ENCODE measurements at places on chromosomes 5 and 9.

- no peak for DNase-seq
Observed at GRCh38 chr5:158911693-158912363, 187.9 kb downstream of the EBF1 start.

- no peak for DNase-seq
Observed at GRCh38 chr9:94916956-94917355, 190.5 kb downstream of the AOPEP start.

DNA sequence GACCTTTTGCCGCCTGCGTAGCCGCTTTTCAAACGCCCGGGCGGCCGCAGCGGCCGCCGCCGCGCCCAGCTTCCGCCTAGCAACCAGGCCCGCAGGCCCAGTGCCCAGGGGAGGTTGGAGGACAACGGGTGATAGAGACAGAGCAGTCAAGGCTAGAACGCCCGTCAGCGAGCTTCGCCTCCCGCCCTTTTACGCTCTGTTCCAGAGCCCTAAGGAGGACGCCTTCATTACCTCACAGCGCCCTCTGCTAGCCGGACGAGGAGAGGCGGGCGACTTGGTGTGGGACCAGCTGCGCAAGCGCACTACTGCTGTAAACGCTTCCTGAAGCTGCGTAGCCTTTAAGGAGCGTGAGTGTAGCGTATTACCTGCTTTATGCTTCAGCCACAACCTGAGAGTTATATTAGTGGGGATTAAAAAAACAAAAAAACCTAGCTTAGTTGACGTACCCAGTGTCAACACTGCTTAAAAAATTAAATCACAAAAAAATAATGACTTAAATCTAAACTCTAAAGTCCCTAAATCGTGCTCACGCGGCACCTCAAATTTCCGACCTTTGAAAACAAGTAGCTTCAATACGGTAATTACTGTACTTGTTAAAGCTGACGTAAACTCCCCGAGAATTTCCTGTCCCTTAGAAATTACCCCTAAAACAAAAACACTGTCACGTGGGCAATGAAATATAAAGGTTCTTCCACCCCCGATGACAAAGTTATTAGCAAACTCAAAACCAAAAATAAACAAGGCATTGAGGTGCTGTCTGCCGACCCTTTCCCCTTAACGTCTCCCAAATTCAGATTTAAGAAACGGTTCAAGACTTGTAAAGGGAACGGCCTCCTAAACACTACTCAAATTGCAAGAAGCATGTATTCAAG lies at the start of gene CEP120:
CEP120 (minus strand) TSS at position 126 of the 872 bp plus-strand sequence. CDS start 405 bp downstream, outside the sequence.
- DNase-seq, result peak; percentile 95

DNA sequence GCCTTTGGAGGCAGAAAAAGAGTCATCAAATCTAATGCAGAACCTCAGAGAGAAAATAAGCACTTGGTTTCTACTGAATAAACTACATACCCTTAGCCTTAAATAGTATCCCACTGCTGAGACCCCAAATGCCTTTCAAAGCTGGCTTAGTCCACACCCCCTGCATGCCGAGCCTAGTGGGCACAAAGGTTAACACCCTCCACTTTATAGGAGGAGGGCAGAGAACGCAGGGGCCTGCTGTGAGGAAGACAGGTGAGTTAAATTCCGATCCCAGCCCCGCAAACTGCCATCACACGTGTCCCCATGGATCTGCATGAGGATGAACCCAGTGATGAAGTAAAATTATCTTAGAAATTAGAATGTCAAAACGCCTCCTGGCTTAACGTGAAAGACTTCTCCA lies 19.5 kb upstream of the HSD17B3 start:
- no peak for DNase-seq

- no peak for DNase-seq
Observed at GRCh38 chr5:159189310-159189709, 20.0 kb downstream of the RNF145 start.

- no peak for DNase-seq
Observed at GRCh38 chr9:121399883-121400607, 30.0 kb upstream of the STOM start.

GRCh38 chr5:124524552-124525232 lies 221.7 kb downstream of the ZNF608 start:
- no peak for DNase-seq

GRCh38 chr5:141637767-141638419 lies 1.1 kb downstream of the RELL2 start:
- DNase-seq, result peak; percentile 34

DNA sequence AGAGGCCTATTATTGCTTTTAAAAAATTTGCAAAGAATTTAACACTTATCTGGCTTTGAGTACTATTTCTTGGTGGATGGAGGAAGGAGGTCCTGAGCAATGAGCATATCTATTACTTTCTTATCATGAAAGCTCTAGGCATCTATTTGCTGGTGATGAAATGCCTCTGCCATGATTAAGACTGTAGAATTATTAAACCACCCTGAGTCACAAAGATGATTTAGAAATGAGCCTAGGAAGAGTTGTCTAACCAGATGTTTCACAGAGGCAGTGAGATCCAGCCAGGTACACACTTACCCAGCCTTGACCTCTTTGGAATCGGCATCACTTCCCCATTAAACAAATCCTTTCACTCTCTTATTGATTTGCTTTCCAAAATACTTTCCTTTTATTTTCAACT lies 304.4 kb upstream of the KIF2A start:
- no peak for DNase-seq

DNA sequence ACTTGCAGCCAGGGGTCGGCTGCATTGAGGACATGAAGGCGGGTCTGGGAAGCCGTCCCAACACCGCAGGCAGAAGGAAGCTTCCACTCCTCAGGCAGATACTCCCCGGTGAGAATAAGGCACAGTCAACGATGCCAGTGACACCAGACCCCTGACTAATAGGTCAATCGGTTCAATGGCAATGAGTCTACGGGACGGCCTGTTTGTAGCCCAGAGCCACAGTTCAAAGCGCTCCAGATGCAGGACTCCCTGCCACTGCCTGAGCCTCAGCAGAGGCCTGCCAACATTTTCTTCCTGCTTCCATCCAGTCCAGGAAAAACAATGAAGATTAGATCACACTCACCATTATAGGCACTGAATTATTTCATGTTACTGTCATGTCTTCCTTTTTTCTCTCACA lies 84.5 kb upstream of the SIMC1 start:
- DNase-seq, result no peak

DNA sequence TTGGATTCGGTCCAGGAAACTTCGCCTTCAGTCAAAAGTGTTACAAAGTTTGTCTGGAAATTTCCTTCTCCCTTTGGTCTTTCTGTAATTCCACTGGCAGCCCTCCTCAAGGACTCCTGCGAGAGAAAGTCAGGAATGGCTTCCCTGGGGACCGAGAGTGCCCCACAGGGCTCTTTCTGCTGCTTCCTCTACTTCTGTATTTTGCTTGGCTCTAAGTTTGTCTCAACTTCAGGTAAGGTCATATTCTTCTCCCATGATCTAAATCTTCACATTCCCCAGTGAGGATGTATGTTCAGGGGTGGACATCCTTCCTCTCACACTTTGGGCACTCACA lies 10.3 kb upstream of the RIOK2 start:
- DNase-seq, result no peak

DNA sequence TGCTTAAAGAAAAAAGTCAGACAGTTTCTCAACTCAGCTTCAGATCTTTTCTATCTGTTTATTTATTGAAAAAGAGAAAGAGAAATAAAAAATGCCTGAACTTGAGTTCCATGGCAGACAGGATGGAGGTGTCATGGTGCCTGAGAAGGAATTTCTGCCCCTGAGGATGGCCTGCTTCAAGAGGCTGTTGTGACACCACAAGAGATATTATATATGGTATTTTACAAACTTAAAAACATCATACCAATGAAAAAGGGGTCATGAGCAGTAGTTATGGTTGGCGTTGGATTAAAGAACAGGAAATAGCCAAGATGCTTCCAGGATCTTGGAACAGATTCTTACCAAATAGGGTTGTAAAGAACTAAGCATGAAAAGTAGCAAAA lies 344.6 kb downstream of the GLIS3 start:
- no peak for DNase-seq

GRCh38 chr5:178632285-178632684 lies 5.4 kb upstream of the CLK4 start:
- no peak for DNase-seq

GRCh38 chr5:131019601-131020315 lies 145.3 kb downstream of the HINT1 start:
- DNase-seq, result no peak

- no peak for DNase-seq
Observed at GRCh38 chr9:83299094-83299493, 236.2 kb upstream of the RASEF start.

DNA sequence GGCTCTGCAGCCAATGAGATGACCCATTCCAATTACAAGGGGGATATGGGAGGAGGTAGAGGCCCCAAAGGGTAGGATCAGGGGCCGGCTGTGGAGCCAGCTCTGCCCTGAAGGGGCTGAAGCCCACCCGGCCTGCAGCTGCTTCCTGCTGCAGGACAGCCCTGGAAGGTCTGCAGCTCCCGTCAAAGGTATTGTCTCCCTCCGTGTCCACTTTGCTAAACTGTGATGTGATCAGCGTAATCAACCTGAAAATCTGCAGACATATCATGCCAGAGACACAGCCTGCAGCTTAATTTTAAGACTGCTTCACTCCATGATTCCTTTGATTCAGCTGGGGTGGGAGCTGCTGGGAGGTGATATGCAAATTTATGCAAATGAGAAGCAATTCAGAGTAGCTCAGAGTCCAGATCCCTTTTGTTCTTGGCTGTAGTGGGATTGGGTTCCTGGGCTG lies 90.7 kb downstream of the GADD45G start:
- no peak for DNase-seq

DNA sequence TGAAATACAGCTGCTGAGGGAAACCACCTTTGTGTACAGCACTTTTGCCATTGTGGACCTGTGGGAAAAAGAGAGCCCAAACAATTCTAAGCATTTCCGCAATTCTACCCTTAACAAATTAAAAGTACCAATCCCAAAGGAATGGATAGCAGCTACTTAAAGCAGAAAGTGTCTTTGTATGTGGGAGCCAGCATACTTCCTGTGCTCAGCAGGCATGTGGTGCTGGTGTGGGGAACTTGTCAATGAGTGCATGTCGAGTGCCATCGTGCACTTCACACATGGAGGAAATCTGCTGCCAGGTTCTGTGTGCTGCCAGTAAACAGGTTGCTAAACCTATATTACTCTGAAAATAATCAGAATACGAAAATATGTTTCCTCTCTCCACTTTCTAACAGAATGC lies 399.0 kb downstream of the LRRC70 start:
- no peak for DNase-seq

GRCh38 chr5:176754376-176754973 lies 55.9 kb upstream of the UNC5A start:
- no peak for DNase-seq

- DNase-seq, result no peak
Observed at GRCh38 chr5:14110680-14111079, 32.5 kb upstream of the TRIO start.

DNA sequence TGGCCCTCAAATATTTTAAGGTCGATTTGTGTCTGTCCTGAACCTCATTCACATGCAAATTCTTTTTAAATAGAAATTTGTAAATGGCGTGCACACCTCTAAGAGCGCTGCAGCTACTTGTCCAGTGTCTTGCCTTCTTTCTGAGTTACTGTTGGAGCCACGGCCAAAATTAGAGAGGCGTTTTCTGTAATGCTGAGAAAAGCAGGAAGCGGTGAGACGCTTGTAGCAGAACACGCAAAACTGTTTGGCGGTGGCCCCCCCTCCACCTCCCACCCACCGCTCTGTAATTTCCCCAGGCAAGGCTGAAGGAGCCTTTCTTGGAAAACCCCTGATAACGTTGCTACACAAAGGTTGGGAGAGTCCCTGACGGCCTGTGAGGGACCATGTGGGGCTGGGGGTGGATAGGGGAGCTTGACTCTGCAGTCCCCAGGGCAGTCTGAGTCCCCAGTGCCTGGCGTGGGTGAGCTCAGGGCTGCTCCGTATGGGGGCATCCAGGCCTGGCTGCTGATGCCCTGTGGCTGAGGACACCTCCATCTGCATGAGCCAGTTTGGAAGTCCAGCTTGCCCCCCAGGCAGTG lies 96.5 kb downstream of the GADD45G start:
- DNase-seq, result peak; percentile 43

GRCh38 chr5:82419559-82420332 lies 141.6 kb upstream of the RPS23 start:
- no peak for DNase-seq

DNA sequence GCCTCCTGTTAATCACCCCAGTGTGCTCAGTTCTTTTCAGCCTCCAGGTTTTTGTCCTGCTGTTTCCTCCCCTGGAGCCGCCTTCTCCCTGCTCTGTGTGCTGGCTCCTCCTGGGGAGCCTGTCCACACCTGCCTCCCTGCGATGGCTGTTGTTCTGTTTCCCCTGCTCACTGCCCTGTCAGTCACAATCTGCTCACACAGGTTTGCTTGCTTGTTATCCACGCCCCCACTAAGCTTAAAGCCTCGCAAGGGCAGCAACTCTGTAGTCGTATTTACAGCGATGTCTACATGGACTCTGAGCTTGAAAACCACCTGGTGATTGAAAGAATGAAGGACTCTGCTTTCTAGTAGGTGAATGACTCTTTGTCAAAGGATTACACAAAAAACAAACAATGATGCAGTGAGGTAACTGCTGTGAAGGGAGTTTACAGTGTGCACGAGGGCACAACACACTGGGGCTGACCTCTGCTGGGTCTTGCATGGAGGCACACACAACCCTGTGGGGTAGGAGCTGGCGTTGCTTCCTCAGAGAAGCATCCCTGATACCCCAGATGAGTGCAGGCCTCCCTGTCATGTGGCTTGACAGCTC lies 39.6 kb upstream of the TEX48 start:
- DNase-seq, result no peak

DNA sequence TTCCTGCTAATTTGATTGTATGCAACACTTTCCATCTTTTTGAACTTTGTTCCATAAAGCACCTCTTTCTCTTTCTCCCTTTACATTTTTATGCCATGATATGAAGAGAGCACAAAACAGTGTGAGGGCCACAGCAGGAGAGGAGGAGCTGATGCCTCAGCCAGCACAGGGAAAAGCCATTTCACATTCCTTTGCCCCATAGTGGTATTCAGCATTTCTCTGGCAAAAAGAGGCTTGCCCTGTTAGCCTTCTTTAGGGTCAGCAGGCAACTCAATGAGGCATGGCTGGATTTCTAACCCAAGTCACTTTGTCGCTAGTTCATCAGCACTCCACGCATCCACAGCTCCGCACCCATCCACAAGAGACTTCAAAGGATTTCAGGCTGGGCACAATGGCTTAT lies 23.1 kb upstream of the TRPC7 start:
- no peak for DNase-seq

DNA sequence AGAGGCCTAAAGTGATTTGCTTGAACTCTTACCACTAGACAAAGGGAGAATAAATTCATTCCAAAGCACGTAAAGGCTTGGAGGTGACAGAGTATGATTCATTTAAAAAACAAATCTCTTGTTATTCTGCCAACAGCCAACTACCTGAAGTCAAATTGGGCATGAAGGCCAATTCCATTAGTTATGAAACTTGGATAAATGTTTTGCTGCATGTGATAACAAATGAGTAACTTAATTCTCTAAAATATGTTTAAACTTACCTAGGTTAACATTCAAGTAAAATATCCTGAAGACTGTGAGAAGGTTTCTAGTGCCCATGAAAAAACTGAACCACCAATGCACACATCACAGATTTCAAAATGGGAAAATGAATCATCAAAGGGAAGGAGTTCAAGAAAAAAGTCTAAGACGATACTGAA lies 120.1 kb upstream of the TSLP start:
- DNase-seq, result no peak

Measured in CD4-positive, alpha-beta T cell (primary cell).